ENCODE measurements at places on chromosomes 3 and 15.
A peak's percentile ranks its signal among the peaks of the same experiment; 100 is the strongest.

DNA sequence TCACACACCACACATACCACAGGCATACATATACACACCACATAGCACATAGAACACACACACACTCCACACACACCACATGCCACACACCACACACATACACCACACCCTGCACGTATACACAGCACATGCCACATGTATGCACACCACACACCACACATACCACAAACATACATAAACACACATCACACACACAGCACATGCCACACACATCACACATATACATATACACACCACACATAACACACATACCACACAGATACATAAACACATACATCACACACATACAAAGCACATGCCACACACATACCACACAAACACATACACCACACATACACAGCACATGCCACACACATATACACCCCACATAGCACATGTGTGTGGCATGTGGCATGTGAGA, 171.1 kb downstream of the OR4M2 start:
- no peak for DNase-seq

DNA sequence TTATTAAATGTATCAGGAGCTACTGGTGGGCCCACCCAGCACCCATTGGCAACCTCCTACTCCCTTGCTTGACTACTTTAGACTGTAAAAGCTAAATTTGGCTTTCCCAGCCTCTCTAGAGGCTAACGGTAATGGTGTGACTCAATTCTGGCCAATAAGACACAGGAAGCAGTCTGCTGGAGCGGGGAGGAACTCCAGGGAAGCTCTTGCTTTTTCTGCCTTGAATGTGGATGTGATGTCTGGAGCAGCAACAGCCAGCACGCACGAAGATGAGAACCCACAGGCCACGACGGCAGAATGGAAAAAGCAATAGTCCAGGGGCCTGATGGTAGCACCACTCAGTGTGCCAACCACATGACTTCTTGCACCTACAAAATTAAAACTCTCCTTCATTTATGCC, 39.9 kb downstream of the RAB6B start:
- DNase-seq, result no peak

- DNase-seq, result no peak
Measured at GRCh38 chr3:60304112-60304511, 947.1 kb downstream of the FHIT start.

DNA sequence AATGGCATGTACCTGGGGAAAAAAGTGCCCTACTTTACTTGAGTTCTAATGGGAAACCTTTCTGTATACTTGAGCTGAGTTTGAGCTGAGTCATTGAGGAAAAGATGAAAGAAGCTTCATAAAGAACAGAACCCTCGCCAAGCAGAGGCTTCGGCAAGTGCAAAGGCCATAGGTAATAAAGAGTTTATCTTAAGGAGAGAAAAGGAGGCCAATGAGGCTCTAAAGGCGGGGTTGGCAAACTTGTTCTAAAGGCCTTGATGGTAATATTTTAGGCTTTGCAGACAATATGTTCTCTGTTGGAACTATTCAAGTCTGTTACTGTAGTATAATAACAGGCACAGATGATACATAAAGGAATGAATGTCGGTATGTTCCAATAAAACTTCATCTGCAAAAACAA, 17.6 kb upstream of the TRAT1 start:
- no peak for DNase-seq

DNA sequence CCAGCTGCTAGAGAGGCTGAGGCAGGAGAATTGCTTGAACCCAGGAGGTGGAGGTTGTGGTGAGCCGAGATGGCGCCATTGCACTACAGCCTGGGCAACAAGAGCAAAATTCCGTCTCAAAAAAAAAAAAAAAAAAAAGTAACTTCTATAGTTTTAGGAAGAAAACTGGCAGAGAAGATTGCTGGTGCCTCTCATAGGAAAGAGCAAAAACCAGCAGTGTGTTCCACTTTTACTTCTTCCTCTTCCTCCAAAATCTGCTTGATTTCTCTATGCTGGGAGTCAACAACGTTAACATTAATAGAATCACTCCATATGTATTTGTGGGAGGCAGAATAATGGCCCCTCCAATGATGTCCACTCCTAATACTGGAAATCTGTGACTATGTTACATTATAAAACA, 12.5 kb upstream of the NR1D2 start:
- no peak for DNase-seq

- no peak for DNase-seq
Measured at GRCh38 chr3:133474251-133474801, 74.5 kb downstream of the BFSP2 start.

- no peak for DNase-seq
Measured at GRCh38 chr3:175338775-175339535, 479.8 kb downstream of the NAALADL2 start.

GRCh38 chr3:119630128-119630879, 30.1 kb downstream of the POPDC2 start:
- no peak for DNase-seq

- no peak for DNase-seq
Measured at GRCh38 chr3:49567406-49567805, 13.1 kb downstream of the BSN start.

- no peak for DNase-seq
Measured at GRCh38 chr3:66538390-66538789, 37.6 kb upstream of the LRIG1 start.

- no peak for DNase-seq
Measured at GRCh38 chr3:48118928-48119327, 69.3 kb downstream of the CDC25A start.

GRCh38 chr3:101963902-101964362, 114.6 kb downstream of the NFKBIZ start:
- DNase-seq, result no peak

GRCh38 chr15:66743703-66744536, 41.9 kb downstream of the SMAD6 start:
- DNase-seq, result no peak

DNA sequence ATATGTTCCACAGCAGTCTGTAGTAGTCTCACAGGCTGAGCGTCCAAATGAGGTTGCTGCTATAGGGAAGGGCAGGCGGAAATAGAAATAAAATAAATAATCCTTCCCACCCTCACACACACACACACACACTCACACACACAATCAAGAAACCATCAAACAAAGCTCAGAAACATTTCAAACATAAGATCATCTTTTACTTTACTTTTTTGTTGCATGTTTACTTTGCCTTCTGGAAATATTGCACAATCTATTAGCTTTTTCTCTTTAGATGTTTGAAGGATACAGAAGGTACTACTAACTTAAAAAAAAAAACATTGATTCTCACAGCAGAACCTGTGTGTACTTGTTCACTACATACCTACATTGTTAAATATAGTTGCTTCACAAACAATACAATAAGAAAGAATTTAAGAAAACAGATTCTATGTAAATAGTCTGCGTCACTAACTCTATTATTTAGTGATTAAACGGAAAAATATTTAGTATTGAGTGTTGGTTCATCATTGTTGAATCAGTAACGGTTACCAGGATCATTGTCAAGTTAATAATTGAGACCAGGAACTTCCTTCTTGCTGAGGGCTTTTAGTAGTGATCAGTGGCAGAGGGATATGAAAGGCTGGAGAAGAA, 20.5 kb downstream of the ALCAM start:
- no peak for DNase-seq

DNA sequence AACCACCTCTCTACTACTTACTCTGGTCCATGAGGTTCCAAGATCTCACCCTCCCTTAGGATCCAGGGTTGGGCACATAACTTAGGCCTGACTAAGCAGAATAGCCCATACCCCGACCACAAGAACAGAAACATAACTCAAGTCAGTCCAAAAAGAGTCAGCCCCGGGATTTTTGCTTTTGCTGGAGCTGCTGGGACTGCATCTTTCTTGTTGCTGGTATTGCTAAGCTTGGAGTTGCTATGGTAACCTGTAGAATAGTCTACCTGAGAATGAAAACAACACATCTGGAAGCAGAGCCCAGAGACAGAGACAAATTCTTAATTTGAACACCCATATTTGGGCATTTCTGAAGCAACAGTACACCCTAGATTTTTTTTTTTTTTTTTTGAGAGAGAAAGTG, 6.5 kb downstream of the RUBCN start:
- DNase-seq, result no peak

- DNase-seq, result no peak
Measured at GRCh38 chr15:62449638-62450037, 284.6 kb upstream of the C2CD4B start.

DNA sequence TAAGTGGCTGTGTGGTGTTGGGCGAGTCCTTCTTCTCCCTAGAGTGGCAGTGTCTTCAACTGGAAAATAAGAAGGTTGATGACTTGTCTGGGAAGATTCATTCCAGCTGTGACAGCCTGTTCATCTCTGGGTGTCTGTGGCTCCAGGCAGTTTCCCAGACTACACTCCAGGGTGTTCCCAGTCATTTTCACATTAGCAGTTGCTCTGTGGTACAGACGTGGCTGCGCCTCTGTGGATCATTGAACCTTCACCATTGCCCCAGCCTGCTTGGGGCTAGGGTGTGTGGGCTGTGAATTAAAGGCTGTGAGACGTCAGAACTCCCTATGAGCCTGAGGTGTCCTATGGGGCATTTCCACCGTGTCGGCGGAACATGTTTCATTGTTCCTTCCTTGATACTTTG, 239.6 kb upstream of the NR2E3 start:
- DNase-seq, result no peak

- no peak for DNase-seq
Measured at GRCh38 chr15:38828031-38828532, 263.5 kb upstream of the RASGRP1 start.

DNA sequence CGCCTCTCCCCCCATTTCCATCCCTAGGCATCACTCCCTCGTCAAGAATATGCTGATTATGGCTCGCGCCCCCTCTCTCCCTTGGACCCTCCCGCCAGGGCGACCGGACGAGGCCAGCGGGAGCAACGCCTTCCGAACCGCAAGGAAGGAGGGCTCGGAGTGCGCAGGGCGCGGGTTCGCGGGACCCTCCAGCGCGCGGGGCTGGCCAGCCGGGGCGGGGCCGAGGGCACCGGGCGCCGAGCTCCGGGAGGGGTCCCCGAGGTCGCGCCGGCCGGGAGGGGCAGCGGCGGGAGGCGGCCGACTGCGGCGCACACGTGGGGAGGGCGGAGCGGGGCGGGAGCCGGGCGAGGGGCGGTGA, 483 bp downstream of the EHD4 start:
- peak; percentile 63 for DNase-seq

DNA sequence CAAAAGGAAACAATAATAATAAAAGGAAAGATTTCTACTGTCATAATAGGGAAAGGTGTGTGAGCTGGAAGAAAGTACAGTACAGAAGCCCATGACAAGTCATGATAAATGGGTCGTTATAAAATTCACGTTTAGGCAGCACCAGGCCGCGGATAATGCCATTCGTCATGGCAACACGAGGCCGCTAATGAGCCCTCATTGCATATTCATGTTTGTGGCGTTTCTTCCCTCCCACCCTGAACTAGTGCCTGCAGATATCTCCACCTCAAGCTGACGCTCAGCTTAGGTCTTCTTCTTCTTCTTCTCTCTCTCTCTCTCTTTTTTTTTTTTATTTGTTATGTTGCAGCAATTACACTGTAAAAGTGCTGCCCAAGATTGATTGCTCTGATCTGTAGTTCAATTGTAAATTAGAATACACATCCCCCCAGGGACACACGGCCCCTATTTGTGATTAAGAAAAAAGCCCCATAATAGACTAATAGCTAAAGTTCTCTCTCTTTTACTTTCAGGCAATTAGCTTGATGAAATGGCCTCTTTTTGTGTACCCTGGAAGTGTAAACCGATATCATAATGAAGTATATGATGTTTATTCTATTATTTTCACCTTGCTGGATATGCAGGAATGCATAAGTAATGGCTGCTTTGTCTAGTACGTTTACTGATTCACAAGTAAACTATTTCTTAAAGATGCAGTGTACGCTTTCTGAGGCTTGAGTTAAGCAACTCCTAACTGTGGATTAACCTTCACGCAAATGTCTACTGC, 61.9 kb upstream of the NR2F2 start:
- DNase-seq, result no peak

DNA sequence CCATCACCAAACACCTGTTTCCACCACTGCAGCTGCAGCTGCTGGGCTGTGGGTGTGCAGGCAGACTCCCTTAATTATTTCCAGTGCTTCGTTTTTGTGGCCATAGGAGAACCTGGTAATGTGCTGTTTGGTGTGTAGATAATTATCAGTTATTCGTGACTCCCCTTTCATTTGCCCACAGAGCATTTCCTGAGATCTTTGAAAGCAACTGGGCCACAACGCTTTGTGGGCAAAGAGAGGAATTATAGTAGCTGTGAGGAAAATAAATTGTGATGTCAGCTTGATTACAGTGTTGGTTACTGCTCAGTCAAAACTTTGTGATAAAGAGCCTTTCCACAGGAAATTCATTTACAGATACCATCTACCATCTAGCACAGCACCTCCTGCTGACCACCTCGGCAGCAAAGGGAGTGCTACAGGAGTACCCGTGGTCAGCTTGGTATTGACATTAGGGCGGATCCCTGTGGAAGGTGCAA, 193.3 kb upstream of the SLCO3A1 start:
- DNase-seq, result no peak

- DNase-seq, result no peak
Measured at GRCh38 chr15:37090543-37091175, 9.7 kb downstream of the MEIS2 start.

- DNase-seq, result no peak
Measured at GRCh38 chr3:186492385-186492984, 51.7 kb downstream of the CRYGS start.

- DNase-seq, result no peak
Measured at GRCh38 chr3:145942052-145942451, 218.9 kb downstream of the PLOD2 start.

- DNase-seq, result no peak
Measured at GRCh38 chr15:71800190-71800589, 10.2 kb upstream of the NR2E3 start.

DNA sequence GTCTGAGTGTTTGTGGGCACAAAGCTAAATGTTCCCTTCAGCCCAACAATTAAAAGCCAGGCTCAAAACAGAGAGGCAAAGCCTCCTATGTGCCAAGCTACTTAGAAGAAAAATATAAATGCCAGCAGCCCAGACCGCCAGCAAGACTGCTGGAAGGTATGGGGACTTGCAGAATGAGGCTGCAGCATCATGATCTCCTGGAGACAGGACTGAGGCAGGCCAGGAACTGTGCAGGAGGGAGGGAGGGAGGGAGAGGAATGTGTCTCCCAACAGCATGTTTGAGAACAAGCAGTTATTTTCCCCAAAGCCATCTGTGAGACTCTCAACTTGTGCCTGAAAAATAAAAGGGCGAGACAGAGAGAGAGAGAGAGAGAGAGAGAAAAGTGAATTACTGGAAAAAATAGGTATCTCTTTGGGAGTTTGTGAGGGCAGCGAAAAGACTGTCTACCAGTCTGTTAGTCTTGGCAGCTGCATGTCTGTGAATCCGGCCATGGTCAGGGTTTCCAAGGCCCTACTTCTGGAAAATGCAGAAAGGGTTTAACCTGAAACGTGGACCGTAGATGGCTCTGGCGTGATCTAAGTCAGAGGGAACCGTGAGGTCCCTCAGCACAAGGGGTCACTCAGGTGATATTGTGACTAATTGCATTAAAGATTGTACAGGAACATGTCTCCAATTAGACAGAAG, 139.7 kb upstream of the COL8A1 start:
- DNase-seq, result no peak

All from GM10248 (cell line).